Pulmonary artery endothelial cell (primary cell): ENCODE measurements at places on chromosomes 5 and 9. TPM values are rescaled to one million over a fixed set of nuclear protein-coding genes. Genes with fewer than 3 reads are reported as not detected.

- DNase-seq: no peak
Observed at GRCh38 chr5:86112249-86112648, 505.5 kb upstream of the COX7C start.

- no peak for DNase-seq
Observed at GRCh38 chr5:96157841-96158291, 196.2 kb upstream of the ELL2 start.

GRCh38 chr5:137708062-137708461 is 27.8 kb downstream of the KLHL3 start:
- DNase-seq: no peak

GRCh38 chr9:125241863-125242739 is 958 bp upstream of the HSPA5 start:
- no peak for DNase-seq

DNA sequence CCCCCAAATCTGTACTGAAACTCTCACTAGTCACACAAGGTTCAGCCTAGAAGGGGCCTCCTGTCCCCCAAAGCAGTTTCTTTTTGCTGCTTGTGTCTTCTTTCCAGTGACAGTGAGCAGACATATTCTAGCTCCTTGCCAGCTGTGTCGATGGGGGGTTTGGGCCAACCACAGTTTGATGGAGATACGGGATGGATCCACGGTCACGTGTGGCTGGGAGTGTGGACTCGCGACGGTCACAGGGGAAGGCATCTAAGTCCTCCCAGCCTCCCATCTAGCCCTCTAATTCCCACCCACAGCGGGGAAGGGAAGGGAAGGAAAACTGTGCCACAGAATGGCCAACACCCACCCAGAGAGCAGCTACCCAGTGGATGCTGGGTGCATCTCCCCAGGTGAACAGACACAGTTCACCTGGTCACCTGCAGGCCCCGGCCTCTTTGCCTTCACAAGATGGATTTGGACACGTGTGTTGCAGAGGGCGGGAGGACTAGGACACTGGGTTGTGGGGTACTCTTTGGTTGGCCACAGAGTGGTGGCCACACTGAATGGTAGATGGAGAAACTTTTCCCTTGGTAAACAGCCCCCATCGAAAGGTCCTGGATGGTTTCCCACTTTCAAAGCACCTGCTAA is 54.4 kb downstream of the CRB2 start:
- no peak for DNase-seq

- no peak for DNase-seq
Observed at GRCh38 chr5:145473042-145473642, 362.0 kb downstream of the PRELID2 start.

Gene SMIM33
- under 0.01 TPM in 1 of 2 replicates, not detected in the other for total RNA-seq

Gene CEP78
- total RNA-seq: 19.3 and 40.2 TPM in 2 replicates

Gene ZNF608
- 11.7 and 21.6 TPM in 2 replicates for total RNA-seq

- no peak for DNase-seq
Observed at GRCh38 chr9:131609099-131609830, 63.9 kb downstream of the PRRT1B start.

Gene ZNF354C
- 6.4 and 7.1 TPM in 2 replicates for total RNA-seq

DNA sequence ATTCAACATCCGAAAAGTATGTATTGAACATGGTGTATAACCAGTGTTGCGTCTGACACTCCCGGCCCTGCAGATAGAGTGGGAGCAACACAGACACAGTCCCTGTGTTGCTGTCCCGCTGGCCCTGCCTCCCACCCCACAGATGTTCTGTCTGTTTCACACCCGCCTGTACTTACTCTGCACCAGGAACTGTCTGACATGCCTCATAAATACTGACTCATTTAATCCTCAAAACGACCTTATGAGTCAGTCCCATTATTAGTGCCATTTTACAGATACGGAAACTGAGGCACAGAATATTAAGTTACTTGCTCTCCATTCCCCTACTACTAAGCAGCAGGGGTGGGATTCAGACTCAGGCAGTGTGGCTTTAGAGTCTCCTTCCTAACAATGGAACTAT is 109.8 kb upstream of the NFIL3 start:
- no peak for DNase-seq

DNA sequence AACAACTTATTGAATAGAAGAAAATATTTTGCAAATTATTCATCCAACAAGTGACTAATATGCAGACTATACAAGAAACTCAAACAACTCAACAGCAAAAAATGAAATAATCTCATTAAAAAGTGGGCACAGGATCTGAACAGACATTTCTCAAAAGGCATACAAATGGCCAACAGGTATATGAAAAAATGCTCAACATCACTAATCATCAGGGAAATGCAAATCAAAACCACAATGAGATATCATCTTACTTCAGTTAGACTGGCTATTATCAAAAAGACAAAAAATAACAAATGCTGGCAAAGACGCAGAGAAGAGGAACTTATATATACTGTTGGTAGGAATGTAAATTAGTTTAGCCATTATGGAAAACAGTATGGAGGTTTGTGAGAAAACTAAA is 1.8 kb upstream of the AMACR start:
- DNase-seq: no peak

GRCh38 chr5:82031220-82032119 is 59.6 kb downstream of the ATG10 start:
- no peak for DNase-seq

Gene GLRA1
- not detected in 2 replicates for total RNA-seq

Gene CDH6
- total RNA-seq: under 0.01 and 0.11 TPM in 2 replicates

Gene ANKRA2
- 11.0 and 14.2 TPM in 2 replicates for total RNA-seq

GRCh38 chr5:112795944-112796678 is 58.4 kb downstream of the APC start:
- no peak for DNase-seq

DNA sequence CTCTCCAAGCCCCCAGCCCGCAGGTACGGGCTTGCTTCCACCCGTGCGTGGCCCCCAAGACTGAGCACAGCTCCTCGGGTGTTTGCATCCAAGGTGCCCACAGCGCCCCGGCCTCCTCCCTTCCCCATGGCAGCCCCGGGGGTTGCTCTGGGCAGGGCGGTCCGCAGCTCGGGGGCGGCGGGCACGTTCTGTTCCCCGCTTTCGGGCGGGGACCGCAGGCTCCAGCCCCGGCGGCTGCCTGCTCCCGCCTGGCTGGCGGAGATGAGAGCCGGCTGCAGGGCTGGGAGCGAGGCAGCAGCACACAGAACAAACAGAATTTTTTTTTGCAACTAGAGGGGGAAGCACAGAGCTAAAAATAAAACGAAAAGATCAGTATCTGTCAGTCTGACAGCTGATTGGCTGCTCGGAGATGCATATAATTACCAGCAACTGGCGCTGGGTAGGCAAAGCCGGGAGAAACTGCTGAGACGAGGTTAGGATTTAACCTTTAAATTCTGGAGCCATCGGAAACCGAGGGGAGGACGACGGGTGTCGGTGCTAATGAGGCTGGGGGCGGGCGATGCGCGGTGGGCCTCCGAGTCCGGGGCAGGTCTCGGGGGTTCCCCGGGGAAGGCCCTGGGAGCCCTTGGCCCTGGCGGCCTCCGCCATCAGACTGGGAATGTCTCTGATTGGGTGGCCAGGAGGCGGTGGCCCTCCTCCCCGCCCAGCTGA is 142.7 kb upstream of the IER5L start:
- peak; percentile 11 for DNase-seq

- no peak for DNase-seq
Observed at GRCh38 chr9:105119156-105119555, 125.3 kb upstream of the SLC44A1 start.

- no peak for DNase-seq
Observed at GRCh38 chr9:98801969-98802371, 5.5 kb upstream of the GALNT12 start.

- DNase-seq: no peak
Observed at GRCh38 chr5:135322271-135322670, 76.8 kb downstream of the MACROH2A1 start.

Gene STKLD1
- 0.46 and 0.81 TPM in 2 replicates for total RNA-seq

GRCh38 chr9:98409719-98410118 is 154.3 kb upstream of the TBC1D2 start:
- no peak for DNase-seq

DNA sequence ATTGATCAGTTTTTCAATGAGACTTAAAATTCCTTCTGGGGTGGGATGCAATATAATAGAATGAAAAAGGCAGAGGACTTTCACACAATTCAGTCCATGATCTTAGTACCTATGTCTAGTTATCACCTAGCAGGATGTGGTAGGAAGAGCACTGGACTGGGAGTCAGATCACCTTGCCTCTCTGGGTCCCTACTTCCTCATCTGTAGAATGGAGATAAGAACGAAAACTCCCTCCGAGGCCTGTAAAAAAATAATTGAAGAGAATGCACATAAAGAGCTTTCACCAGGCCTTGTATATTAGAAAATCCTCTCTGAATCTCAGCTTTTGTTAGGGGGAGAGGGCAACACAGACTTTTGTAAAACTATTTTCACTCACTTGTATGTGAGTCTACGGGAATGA is 681 bp upstream of the TMEFF1 start:
- DNase-seq: no peak

GRCh38 chr5:82562696-82563240 is 284.6 kb upstream of the RPS23 start:
- DNase-seq: no peak

DNA sequence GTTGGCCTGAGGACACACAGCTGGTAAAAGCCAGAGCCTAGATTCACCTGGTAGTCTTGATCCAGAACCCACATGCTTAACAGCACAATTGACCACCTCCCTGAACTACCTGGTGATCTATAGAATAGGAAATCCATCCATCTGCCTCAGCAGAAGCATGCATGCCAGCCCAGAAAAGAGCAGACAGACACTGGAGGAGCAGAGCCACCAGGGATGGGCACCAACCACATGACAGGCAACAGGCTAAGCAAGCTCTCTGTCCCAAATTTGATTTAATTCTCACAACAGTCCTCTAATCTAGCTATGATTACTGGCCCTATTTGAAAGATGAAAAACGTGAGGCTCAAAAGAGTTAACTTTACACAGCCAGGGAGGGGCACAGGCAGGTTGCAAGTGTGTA is 208.1 kb downstream of the SPOCK1 start:
- no peak for DNase-seq

DNA sequence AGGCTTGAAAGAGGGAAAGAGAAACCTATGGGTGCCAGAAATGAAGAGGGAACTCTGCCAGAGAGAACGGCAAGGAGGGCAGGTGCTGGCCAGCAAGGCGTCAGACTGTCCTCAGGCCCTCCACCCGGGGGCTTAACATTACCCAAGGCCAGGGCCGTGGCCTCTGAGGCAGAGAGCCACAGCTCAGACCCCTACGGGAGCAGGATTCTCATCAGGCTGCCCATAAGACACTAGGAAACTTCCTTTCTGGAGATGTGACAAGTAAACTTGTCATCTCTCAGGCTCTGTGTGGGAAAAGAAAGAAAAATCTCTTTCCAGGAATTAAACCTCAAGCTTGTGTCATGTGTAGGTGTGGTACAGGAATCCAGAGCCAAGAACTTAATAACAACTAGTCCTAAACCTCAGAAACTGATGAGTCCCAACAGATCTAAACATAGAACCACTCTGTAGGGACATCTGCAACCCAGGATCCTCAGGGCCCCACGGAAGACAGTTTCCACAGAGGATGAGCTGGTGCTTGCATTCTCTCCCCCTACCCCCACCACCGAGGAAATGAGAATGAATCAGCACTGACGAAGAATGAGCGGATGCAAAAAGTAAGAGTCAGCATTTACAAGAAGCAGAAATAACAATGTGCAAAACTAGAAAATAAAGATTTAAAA is 74.3 kb downstream of the DCP2 start:
- DNase-seq: peak; percentile 57

Gene PAIP1
- total RNA-seq: 85.5 and 97.8 TPM in 2 replicates

DNA sequence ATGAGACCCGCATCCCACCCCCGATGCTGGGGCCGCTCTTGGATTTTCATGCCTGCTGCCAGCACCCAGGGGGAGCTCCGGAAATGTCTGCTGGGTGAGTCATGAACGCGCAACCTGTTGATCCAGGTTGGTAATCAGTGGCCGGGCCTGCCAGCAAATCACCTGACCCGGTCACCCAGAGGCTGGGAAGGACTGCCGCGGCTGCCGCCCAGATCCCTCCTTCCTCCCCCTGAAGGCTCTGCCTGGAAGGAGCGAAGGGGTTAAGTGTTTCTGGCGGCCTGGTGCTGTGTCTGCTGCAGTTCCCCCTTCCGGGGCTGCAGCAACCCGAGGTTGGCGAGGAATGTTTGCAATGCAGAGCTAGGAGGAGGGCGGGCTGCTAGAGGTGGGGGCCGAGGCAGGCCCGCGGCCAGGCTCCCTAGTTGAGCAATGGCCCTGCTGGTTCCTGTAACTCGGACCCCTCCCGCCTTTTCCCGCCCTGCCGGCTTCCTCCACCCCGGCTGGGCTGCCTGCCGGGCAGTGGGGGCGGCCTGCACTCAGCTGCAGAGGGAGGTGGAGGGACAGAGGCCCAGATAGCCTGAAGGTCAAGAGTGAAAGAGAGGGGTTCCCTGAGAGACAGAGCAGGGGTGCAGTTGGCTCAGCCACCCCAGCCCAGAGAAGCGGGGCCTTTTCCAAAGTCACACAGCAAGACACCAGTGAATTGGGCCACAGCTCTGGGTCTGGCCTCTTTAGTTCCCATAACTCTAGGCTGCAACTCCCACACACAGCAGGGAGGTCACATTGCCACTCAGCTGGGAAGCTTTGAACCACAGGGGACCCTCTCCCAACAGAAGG is 156.3 kb upstream of the IER5L start:
- no peak for DNase-seq

Gene ADAMTS16
- not detected in 2 replicates for total RNA-seq

- DNase-seq: no peak
Observed at GRCh38 chr5:119583684-119584083, 45.7 kb upstream of the FAM170A start.

DNA sequence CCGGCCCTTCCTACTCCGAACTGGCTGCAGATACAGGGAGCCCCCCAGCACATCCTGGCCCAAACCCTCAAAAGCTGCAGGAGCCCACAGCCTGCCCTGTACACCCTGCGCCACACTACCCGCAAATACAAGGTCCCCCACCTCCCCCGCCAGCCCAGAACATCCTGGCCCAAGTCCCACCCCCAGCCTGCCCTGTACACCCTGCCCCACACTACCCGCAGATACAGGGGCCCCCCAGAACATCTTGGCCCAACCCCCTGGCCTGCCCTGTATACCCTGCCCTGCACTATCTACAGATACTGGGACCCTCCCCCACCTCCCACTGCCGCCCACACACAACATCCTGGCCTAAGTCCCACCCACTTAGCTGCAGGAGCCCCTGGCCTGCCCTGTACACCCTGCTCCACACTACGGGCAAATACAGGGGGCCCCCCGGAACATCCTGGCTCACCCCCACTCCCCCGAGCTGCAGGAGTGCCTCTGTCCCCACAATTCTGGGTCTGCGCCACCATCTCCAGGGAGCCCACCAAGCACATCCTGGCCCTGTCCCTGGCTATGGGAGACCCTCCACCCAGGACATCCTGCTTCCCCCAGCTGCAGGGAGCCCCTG is 8.3 kb downstream of the LPCAT1 start:
- DNase-seq: no peak

DNA sequence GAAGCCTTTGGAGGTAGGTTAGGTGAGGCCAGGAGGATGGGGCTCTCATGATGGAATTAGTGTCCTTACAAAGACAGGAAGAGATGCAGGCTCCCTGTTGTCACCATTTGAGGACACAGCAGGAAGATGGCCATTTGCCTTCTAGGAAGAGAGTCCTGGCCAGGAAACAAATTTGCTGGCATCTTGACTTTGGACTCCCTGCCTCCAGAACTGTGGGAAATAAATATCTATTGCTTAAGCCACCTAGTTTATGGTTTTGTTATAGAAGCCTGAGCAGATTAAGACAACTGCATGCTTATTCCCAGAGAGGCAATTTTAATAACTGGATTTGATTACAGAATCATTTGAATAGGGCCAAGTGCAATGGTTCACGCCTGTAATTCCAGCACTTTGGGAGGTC is 50.5 kb upstream of the EPB41L4B start:
- DNase-seq: no peak

- no peak for DNase-seq
Observed at GRCh38 chr9:27192291-27192960, 83.4 kb downstream of the TEK start.
